Tibial artery (tissue), 4 donors: ENCODE measurements at places on chromosomes 12 and 14.
A peak's percentile ranks its signal among the peaks of the same experiment; 100 is the strongest.

DNA sequence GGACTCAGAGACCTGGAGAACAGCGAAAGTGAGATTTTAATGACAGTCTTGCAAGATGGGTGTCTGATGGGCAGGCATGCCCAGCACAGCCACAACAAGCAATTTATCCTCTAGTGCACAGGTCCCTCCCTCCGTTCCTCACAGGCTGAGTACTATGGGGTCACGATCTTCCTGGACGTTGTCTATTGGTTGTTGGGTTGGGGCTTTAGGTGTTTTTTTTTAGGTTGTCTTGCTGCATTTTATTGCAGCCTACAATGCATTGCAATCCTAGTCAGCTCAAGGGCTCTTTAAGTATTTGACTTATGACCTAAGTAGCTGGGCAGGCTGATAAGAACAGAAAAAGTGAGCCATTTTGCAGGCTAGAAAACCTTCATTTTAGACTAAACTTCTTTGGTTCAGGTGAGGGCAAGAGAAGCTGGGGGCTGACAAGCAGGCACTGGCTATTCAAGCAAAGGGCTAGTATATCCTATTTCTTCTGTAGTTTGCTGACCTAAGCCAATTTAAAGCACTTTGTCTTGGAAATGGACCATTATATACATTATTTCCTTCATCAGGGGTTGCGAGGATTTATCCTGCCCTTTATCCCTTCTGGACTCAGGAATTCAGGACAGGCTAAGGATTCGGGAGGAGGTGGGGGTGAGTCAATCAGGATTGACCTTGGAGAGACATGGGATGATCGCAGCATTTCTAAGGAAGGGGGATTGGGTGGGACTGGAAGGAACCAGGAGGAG lies 6.0 kb downstream of the KRT7 start:
- DNase-seq, result no peak

- no peak for DNase-seq
Observed at GRCh38 chr14:106879241-106879640, 1352.9 kb downstream of the TMEM121 start.

GRCh38 chr12:124157406-124157805 lies 137.5 kb upstream of the RFLNA start:
- DNase-seq, result no peak

GRCh38 chr12:53231671-53231920 lies 413 bp downstream of the RARG start:
- no peak for DNase-seq

- DNase-seq, result no peak
Observed at GRCh38 chr14:88424573-88424972, 39.1 kb downstream of the SPATA7 start.

DNA sequence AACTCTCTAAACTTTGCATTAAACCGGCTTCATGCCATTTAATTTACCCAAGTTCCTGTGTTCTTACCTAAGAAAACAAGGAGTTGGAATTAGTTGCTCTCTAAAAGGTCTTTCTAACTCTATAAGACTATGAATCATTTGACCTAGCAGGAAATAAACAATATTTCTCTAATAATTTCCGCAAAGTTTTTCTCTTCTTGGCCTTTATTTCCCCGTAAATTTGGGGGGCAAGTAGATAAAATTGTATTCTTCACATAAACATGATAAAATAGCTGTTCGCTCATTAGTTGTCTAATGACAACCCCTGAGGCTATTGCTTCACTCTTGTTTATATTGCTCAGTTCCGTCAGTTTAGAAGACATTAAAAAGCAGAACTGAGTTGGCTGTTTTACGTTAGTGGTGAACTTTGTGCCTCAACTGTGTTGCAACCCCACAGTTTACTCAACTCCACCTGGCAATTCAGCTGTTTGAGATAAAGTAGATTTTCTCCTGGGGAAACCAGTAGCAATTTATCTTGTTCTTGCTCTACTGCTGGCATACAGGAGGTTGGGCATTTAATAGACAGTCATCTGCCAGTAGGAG lies 74.7 kb downstream of the BTG1 start:
- no peak for DNase-seq

DNA sequence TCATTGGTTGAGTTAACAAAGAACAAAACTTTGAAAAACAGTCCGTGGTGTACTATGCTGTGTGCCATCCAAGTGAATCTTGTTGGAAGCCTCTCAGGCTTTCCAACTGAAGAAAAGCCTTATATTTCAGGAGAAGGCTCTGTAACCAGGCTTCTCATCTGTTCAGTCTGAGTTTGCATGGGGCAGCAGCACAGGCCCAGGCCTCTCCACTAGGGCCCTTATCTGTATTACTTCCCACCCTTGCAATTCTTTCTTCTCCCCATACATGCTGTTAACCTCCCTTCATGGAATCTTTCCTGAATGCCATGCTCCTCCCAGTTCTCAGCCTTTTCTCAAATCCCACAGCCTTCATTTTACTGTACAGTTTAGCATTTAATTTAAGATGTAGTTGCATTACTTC lies 28.3 kb downstream of the FRMD6 start:
- no peak for DNase-seq

- no peak for DNase-seq
Observed at GRCh38 chr12:132710043-132710404, 618 bp upstream of the PGAM5 start.

- no peak for DNase-seq
Observed at GRCh38 chr14:54597795-54598443, 31.0 kb downstream of the SAMD4A start.

DNA sequence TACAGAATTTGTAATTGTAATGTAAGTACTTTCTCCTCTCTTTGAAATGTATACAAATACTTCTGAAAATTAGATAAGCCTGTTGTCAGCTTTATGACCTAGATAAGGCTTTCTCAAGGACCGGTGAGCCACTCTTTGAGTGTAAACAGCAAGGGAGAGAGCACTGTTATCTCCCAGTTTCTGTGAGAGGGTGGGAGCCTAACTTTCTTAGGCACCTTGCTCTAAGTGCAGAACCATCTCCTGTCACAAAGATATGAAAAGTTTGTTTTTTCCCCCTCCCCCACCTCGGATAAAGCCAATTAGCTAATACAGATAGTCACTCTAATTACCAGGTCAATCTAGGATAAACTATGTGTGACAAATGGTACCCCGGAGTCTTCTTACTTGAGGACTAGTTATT lies 35.8 kb downstream of the CAPS2 start:
- no peak for DNase-seq

DNA sequence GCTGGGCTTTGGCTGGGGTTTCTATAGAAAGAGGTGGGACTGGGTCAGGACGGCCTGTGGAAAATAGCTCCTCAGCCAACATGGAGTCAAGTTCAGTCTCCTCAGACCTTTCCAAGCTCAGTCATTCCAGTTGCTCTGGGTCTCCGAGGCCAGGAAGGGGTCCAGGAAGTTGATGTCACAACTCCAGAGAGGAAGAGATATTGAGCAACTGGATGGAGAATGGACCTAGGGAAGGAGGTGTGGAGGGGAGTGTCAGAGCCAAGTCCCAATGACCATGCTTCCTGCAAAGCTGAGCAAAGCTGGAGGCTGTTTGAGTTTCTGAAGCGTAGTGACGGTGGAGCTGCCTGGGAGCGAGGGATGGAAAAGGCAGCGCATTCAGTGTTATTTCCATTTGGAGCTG lies 86.1 kb downstream of the SLC24A4 start:
- peak; percentile 26 for DNase-seq

DNA sequence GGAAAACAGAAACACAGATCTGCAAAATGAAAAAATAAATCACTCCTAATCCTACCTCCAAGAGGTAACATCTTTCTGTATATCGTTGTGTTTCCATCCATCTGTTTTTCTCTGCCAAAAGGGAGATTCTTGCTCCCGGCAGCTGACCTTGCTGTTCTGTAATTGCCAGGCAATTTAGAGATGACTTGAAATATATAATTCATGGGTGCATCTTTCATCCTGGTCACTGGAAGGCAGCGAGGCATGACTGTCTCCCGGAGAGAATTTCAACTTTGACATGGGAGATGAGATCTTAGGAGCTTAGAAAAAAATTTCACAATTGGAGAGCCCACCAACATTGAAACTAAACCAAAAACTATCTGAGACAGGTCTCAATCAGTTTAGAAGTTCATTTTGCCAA lies 53.0 kb downstream of the WSCD2 start:
- no peak for DNase-seq

DNA sequence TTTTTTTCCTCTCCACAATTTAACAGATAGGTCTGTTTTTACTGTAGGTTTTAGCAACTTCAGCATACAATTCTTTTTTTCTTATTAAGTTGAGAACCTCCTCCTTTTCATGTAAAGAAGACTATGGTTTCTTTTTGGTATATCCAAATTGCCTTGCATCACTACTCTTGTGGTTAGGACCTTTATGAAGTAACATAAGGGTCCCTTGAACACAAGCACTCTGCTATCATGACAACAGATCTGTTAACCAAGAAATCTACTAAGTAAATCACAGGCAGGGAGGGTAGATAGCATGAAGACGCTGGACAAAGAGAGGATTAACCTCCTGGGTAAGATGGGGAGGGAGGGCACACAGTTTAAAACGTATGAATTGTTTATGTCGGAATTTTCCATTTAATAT lies 380.6 kb downstream of the CCDC91 start:
- no peak for DNase-seq

- no peak for DNase-seq
Observed at GRCh38 chr14:104999361-104999760, 13.8 kb downstream of the CLBA1 start.

- DNase-seq, result no peak
Observed at GRCh38 chr12:23446746-23447145, 502.7 kb downstream of the SOX5 start.

GRCh38 chr12:98939350-98939749 lies 294.3 kb downstream of the APAF1 start:
- no peak for DNase-seq

GRCh38 chr12:6124411-6125309 lies at the start of gene VWF:
VWF (minus strand) TSS chr12:6124670; CDS start chr12:6123196, 1,474 bp downstream.
- DNase-seq, result peak; percentile 55

- peak; percentile 64 for DNase-seq
Observed at GRCh38 chr14:69543341-69544115, 31.1 kb downstream of the CCDC177 start.

DNA sequence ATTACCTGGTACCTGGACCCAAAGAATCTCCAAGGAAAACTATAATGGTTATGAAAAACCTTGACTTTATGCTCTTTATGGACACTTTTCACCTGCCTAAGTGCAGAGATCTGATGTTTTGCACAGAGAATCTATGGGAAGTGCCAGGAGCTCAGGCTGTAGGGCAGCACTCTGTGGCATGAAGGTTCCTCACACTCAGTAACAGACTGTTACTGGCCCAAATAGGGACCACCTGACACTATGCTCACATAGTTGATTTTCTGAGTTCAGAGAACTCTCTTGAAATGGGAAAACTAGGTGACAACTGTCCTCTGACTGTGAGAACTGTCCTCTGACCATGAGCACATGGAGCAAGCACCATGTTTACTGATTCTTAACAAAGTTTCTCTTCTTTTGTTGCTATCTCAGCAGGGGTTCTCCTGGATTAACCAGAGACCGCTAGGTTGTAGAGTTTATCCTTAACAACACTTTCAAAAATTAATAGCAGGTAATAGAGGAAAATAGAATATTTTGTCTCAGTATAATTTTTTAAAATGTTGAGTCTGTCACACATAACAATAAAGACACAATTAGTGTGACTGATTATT lies 101.6 kb downstream of the STXBP6 start:
- no peak for DNase-seq

DNA sequence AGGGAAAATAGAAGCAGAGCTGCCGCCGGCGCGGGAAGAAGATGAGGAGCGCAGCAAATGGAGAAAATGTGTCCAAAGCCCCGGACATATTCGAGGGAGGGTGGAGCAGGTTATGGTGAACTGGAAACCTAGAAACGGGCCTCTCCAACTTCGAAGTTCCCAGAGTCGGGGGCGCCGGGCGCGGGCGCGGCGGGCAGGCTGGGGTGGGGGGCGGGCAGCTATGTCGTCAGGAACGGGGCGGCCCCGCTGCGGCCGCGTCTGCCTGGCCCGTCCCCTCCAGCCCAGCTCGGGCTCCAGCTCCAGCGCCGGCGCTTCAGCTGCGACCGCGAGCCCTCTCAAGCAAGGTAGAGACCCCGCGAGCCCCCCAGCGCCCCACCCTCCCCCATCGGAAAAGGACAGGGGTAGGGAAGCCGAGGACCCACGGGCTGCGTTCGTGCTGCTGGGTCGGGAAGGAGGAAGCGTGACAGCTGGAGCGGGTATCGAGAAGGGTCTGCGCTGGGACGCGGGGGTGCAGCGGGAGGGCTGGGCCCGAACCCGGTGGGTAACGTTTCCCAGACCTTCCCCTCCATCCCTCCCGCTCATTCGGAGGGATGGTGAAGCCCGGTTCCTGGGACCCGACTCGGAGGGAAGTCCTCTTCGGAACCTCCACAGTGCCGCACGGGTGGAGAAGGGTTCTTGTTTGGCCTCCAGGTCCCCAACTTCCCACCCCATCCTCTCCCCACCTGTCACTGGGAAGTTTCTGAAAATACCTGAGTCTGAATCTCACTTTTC lies 1.0 kb downstream of the DGKA start:
- peak; percentile 46 for DNase-seq

DNA sequence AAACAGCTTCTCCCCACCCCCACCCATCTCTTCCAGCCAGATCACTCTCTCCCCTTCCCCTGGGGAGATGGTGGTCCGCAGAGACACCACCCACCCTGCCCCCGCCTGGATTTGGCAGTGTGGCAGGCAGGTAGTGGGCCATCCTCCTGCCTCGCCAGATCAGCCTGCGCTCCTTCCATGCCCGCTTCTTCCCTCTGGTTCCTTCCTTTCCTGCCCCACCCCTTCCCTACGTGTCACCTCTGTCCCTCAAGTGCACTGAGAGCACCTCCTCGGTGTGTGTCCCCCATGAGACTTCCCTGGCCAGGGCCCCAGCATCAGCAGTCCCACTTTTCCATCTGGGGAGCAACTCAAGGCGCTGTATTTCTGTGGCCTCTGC lies 632 bp downstream of the NYNRIN start:
- no peak for DNase-seq

DNA sequence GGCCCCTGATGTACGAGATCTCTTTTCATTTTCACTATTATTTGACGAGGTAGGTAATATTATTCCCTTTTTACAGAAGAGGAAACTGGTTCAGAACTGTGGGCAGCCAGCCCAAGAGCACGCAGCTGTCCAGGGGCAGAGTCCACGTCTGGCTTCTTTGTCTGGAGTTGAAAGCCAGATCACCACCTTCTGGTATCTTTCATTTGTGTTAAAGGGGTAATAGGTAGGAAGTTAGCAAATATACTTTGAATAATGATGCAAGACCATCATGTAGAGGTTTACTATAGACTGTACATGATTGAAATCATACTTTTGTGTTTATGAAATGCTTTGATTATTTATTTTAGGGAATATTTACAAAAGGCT lies 144.1 kb upstream of the AMIGO2 start:
- no peak for DNase-seq

GRCh38 chr14:103540821-103541708 lies 12.1 kb downstream of the TRMT61A start:
- no peak for DNase-seq

DNA sequence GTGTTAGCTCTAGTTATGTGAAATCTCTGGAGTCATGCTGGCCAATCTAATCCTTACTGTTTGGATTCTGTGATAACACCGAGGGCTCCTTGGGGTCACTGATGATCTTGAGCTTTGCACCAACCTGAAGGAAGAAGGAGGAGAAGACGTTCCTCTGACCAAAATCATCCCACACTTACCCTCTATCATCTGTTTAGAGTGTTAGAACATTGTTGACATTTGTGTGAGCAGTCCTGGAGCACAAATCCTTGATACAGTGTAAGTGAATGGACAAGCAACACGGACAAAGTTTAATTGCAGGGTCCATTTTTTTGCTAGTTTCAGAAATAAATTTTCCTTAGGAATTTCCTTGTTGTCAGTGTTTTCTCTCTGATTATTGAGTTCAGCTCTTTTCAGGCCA lies 181.7 kb downstream of the AKAP6 start:
- no peak for DNase-seq
